ENCODE measurements at places on chromosomes 16 and 17.

- DNase-seq, result no peak
Measured at GRCh38 chr17:42608305-42609181, 631 bp downstream of the RETREG3 start.

GRCh38 chr17:28896884-28897768 is at the start of gene FLOT2:
FLOT2 (minus strand) TSS chr17:28897733; CDS start chr17:28897574, 159 bp downstream.
- DNase-seq, result peak; percentile 79

DNA sequence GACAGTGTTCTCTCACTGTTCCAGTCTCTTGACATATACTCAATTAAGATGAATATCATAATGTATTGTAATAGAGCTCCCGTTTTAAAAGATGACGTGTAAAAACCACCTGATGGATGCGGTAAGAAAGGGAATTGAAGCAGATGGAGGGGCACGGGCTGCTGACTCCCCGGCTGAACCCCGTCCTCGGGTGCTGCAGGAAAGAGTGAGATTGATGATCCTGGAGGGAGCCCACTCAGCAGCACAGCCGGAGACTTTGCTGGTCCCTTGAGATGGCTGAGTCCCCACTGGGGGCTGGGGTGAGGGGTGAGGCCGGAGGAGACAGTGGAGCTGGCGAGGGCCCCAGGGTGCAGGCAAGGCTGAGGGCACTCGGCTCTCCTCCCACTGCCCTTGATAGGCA is 217.4 kb downstream of the RPTOR start:
- no peak for DNase-seq

DNA sequence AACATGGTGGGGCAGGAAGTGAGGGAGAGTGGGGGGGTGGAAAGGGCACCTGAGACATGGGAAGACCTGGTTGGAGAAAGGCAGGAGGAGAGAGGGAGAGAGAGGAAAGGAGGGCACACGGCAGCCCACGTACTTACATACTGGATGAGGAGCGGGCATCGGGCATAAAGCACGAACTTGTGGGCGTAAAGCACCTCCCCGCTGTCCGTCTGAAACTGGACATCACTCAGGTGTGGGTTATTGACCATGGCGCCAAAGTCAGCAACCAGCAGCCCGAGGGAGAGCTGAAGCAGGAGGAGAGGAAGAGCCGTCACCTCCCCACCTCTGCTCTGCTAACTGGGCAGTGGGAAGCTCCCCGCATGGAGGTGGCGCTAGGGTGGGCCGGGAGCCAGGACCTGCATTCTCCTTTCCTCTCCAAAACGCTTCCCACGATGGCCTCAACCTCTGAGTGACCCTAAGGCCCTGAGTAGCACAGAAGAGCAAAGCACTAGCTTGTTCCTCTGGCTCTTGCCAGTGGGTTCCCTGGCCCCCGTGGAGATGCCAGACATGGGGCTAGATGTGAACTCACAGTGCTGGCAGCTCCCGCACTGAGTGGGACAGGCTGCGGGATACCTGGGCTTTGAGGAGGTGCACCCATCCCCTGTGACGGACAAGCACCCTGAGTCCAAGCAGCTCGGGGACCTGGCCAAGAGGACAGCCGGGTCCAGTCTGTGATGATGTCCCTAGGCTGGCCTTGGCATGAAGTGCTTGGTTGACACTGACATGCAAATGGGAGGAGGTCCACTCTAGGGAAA is 16.9 kb downstream of the SLX4 start:
- DNase-seq, result no peak

GRCh38 chr17:82058230-82058854 is 6.6 kb downstream of the GPS1 start:
- DNase-seq, result no peak

- DNase-seq, result no peak
Measured at GRCh38 chr17:36461330-36462110, 25.0 kb upstream of the ZNHIT3 start.

DNA sequence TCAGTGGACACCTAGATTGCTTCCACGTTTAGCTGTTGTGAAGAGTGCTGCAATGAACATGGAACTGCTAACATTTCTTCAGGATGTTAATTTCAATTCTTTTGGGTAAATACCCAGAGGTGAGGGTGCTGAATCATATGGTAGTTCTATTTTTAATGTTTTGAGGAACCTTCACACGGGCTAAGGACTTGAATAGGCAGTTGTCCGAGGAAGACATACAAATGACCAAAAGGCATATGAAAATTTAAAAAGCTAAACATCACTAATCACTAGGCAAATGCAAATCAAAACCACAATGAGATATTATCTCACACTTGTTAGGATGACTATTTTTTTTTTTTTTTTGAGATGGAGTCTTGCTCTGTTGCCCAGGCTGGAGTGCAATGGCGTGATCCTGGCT is 173.3 kb downstream of the PRKCB start:
- no peak for DNase-seq

- DNase-seq, result no peak
Measured at GRCh38 chr16:49947907-49948678, 76.9 kb upstream of the CNEP1R1 start.

GRCh38 chr17:57574040-57574513 is 171.0 kb downstream of the CCDC182 start:
- no peak for DNase-seq

- no peak for DNase-seq
Measured at GRCh38 chr16:4017807-4018206, 98.4 kb downstream of the ADCY9 start.

- DNase-seq, result peak; percentile 72
Measured at GRCh38 chr16:48353565-48354163, 31.5 kb downstream of the SIAH1 start.

GRCh38 chr16:88651276-88651988 is 579 bp upstream of the CYBA start:
- DNase-seq, result peak; percentile 93

DNA sequence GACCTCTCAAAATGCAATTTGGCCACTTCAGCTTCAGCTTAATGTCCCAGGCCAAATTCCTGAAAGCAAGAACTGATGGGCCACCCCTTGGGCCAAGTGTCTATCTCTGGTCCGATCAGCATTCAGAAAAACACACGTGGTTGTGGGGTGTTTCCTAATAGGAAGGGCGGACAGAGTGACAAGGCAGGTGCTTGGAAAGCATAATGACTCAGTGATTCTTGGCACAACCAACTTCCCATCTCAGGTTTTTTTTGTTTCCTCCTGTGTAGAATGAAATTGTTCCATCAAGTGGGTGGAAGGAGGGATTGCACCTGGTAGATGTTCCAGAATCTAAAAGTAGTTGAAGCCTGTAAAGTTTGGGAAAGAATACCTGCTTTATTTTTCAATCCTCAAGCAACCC is 155.6 kb downstream of the HS3ST2 start:
- no peak for DNase-seq

DNA sequence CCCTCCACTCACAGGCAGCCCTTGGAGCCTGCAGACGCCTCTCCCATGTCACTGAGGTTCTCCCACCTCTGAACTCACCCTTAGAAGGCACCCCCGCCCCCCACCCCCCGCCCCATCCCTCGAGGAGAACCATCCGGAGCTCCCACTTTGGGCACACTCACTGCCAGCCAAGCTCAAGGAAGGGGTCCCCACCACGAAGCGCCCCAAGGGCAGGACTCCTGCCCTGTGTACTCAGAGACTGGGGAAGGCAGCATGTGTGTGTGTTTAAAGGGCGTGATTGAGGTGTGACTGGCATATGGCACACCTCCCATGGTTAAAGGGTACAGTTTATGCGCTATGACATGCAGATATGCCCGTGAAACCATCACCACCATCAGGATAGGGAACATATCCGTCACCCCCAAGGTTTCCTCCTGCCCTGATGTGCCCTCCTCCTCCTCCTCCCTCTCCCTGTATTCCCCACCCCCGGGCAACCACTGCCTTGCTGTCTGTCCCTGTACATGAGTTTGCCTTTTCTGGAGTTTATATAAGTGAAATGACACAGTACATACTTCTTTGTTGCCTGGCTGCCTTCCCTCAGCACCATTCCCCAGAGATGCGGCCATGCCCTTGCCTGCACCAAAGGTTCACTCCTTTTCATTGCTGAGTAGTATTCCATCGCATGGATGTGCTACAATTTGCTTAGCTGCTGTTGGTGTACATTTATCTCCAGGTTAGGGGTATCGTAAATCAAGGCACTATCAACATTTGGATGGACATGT is 14.0 kb upstream of the RBFOX3 start:
- DNase-seq, result no peak

DNA sequence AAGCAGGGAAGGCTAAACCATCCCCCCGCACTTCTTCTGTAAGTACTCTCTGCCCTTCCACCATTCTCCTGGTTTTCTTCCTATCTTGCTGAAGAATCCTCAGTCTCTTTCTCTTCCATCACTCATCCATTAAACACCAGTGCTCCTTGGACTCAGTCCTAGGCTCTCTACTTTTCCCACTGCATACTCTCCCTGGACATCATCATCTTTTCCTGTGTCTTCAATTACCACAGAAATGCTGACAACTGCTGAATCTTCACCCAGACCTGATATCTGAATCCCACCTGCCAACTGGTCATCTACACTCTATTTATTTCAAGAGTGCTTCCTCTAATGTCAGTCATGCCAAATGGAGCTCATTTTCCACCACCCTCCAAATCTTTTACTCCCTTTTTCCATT is 53.8 kb upstream of the ARL6IP1 start:
- no peak for DNase-seq

DNA sequence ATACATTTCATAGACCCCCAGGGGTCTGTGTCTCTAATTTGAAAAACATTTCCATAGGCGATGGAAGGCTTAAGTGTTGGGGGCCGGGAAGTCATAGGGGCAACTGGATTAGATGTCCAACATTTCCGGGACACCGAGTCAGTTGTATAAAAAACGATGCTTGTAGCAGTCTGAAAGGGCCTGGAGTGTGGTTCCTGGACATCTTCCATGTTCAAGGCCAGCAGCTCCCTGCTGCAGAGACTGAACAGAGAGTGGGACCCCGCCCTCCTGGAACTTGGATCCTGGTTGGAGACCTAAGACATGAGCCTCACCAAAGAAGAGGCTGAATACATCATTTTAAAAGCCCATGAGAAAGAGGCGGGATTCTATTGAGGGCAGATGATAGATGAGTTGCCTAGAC is 82.0 kb upstream of the ZNF423 start:
- no peak for DNase-seq

- peak; percentile 69 for DNase-seq
Measured at GRCh38 chr16:29029168-29029994, 44.5 kb downstream of the LAT start.

All from stimulated activated effector memory CD8-positive, alpha-beta T cell treated with anti-CD3 and anti-CD28 coated beads, Interleukin-12 subunit alpha, Interleukin-12 subunit beta, amount 100 ng/mL, for 72 hours (primary cell).